ENCODE measurements at places on chromosomes 4 and X.

DNA sequence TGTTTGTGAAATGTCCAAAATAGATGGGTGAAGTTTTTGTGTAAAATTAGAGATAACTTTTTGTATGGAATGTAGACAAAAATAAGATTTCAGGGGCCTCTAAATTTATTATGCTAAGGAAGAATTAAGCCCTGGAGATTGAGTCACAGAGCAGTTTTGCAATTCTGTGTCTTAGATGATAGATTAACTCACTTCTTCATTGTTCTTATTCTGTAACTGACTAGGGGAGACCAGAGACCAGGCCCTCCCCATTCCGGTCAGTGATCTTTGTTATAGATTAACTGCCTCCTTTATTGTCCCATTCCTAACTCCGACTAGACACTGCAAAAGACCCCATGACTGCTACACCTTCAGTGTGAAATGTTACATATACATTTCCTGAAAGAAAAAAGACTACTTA lies 238.4 kb upstream of the TAPT1 start:
- DNase-seq, result no peak

- no peak for DNase-seq
Observed at GRCh38 chr4:133972586-133972985, 229.0 kb downstream of the PABPC4L start.

DNA sequence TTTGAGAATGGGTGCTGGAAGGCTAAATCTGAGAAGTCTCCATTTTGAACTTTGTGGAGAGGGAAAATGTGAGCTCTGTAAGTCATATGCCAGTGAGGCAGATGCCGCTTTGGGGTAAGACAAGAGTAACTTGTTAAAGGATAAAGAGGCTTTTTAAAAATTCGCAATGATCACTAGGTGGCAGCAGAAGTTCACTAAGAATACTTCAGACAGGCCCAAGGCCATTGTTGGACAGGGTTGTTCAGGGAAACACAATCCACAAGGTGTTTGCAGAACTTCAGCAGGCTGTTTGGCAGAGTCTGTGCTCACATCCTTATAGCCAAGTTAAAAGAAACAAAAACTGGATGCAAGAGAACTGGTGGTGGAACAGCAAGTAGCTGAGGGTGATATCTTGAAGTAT lies 13.7 kb upstream of the PIGA start:
- peak; percentile 51 for DNase-seq

- DNase-seq, result no peak
Observed at GRCh38 chr4:168891688-168892087, 118.4 kb downstream of the CBR4 start.

GRCh38 chrX:33379839-33380238 lies 168.5 kb upstream of the DMD start:
- DNase-seq, result no peak

DNA sequence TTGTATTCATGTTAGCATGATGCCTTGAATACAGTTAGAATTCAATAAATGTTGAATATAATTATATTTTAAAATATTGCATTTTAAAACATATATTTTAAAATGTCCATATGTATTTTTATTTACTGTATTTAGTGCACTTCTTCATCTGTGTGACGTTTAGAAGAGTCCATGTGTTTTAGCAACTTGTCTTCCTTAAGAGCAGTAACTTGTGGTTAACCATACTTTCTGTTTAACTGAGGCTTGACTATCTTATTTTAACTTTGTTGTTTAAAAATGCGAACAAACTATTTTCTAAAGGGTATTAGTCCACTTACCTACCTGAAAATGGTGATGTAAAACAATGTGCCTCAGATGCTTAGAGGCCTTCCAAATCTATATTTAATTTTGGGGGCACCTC lies 858 bp downstream of the DMP1 start:
- no peak for DNase-seq

- DNase-seq, result no peak
Observed at GRCh38 chr4:100722133-100722532, 204.3 kb upstream of the EMCN start.

GRCh38 chr4:108779958-108780357 lies 17.1 kb upstream of the ETNPPL start:
- DNase-seq, result no peak

DNA sequence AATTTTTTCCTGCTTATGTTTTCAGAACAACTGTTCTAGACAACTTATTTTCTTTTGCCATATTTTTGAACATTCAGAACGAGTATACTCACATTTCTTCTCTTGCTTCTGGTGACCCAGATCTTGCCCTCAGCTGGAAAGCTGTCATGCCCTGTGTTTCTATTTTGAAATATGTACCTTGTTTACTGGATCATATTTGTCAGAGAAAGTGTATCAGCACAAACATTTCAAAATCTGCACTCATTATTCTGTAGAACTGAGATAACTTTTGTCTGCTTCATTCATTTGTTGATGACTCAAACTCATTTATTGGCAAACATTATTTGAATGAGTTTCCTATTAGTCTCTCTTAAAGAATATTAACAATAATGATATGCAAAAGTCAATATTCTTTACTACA lies 46.2 kb upstream of the FAM9A start:
- DNase-seq, result no peak

GRCh38 chr4:41095192-41095872 lies 119.0 kb downstream of the APBB2 start:
- DNase-seq, result no peak
